ENCODE measurements at places on chromosomes 11 and 22. TPM values are rescaled to one million over a fixed set of nuclear protein-coding genes. Genes with fewer than 3 reads are reported as not detected.

GRCh38 chr11:68775951-68776388 lies 24.6 kb upstream of the TESMIN start:
- DNase-seq: no peak

DNA sequence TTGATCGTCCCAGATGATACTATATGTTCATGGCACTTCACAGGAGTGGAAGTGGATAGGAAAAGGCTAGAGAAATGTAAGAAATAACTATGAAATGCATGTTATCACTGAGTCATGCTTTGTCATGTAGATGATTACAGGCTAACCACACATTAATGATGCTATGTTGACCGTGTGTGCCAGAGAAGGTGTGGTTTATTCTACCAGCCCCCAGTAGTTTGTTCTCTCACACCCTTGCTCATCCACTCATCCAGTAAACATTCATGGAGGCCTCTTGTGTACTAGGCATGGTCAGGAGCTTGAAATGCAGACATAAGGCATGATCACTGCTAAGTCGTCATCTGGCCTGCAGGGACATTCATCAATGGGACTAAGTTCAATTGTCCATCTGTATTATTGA lies 153.0 kb upstream of the PITPNB start:
- DNase-seq: no peak

The TMEM191B gene
- 0.43 TPM for polyA plus RNA-seq

DNA sequence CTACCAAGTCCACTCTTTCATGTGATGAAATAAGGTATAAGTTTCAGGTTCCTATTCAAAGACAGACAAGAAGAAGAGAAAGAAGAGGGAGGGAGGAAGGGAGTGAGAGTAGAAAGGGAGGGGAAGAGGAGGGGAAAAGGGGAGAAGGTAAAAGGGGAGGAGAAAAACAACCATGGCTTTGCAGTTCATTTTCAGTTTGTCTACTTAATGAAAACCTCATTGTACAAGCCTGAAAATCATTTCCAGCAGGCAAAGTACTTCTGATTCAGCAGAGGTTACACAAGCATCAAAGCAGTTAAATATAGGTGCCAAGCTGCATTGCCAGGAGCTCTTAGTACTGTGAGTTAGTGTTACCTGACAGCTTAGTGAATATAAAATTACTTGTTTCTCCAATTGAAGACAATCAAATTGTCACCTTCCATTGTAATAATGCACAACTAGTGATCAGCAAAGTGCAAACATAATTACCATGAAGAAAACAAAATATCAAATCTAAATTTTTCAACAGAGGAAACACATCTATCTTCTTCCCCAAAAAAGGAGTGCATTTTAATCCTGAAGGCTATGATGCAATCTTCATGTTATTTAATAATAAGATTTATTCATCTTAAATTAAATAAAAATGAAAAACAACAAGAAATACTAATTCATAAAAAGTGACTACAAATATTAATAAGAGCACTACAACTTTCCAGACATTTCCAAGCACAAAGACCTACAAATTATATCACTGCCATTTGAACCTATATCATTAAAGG lies 8.2 kb downstream of the SOX6 start:
- no peak for DNase-seq

DNA sequence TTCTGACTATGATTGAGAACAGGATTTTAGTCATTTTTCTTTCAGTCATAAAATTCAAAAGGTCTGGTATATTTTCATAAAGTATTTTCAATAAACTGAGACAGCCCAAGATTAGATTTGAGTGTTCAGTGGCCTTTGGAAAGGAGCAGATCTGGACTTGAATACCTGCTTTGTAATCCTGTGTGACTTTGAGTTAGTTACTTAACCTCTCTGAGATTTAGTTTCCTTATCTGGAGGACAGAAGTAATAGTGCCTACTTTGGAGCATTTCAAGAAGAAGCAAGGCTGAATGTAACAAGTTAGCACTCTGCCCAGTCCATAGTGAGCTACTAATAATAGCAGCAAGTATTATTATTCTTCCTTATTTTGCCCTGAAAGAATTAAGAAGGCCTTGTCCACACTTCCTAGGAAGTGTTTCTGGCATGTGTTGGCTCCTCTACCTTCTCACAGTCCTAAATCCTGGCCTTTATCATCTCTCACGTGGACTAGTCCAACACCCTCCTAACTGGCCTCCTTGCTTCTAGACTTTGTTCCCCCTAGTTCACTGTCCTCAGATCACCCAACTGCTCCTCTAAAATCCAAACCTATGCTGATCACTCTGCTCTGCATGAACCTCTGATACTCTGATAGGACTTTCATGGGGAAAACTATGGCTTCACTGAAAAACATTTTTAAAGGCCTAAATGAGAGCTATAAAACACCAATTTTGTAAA lies 115.8 kb downstream of the PLEKHA7 start:
- DNase-seq: no peak

DNA sequence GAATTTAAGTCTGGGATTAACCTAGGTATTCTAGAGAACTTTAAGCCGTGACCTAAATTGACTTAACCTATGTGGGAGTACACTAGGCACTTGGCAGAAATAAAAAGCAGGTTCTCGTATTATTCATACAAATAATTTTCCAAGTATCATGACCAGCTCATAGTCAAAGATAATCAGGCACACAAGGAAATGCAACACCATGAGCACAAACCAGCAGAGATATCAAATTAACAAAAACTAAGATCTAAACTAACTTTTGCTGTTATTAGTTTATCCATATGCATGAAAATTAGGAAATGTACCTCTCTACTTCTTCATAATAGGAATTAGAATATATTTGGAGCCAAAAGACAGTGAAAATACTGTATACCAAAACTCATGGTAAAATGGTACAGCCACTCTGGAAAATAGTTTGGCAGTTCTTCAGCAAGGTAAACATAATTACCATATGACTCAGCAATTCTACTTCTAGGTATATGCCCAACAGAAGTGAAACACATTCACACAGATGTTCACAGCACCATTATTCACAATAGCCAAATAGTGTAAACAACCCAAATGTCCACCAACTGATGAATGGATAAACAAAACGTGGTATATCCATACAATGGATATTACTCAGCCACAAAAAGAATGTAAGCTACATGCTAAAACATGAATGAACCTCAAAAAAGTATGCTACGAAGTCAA lies 154.1 kb downstream of the ENTHD1 start:
- DNase-seq: no peak

The FGF4 gene
- polyA plus RNA-seq: not detected

DNA sequence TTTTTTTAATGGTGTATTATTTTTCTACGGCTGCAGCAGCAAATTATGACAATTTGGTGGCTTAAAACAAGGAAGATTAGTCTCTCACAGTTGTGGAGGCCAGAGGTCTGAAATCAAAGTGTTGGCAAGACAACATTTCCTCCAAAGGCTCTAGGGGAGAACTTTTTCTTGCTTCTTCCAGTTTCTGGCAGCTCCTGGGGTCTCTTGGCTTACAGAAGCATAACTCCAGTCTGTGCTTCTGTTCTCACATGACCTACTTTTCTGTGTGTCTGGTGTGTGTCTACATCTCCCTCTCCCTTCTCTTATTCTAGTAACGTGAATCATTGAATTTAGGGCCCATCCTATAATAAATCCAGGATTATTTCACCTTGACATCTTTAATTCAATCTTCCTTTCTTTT lies 551.9 kb upstream of the LUZP2 start:
- no peak for DNase-seq

The DNAJC24 gene
- 17.6 TPM for polyA plus RNA-seq

DNA sequence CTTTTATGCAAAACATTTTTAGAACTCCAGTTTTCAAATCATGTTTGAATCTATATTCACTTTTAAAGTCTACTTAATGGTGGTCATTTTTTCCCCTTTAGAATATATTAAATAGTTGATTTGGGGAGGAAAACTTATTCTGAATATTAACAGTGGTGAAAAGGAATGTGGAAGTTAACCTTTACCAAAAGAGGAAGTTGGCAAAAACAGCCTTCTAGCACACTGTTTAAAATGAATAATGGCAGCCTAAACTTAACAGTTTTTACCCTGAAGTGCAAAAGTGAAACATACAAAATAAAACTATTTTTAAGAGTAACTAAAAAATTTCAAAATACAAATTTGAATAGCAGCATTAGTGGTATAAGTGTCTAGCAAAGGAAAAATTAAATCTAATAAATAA lies 86.4 kb downstream of the GRK3 start:
- no peak for DNase-seq

The SLC6A5 gene
- 0.14 TPM for polyA plus RNA-seq

The F2 gene
- polyA plus RNA-seq: 3.0 TPM

DNA sequence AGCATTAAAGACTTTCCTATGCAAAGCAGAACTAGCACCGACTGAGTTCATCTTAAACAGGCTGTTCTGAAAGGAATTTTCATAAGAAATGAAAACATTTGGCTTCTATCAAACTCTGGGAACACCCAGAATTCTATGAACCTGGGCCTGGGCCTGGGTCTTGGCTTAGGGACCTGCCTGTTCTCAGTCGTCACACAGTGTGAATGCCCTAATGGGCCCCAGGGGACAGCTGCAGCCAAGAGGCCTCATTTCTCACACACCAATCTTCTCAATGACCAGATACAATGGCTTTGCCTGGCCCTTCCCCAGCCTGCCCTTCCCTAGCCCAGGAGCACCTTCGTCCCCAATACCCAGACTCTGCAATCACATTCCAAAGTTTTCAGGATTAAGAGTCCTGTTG lies 234.9 kb upstream of the ARHGAP20 start:
- no peak for DNase-seq

DNA sequence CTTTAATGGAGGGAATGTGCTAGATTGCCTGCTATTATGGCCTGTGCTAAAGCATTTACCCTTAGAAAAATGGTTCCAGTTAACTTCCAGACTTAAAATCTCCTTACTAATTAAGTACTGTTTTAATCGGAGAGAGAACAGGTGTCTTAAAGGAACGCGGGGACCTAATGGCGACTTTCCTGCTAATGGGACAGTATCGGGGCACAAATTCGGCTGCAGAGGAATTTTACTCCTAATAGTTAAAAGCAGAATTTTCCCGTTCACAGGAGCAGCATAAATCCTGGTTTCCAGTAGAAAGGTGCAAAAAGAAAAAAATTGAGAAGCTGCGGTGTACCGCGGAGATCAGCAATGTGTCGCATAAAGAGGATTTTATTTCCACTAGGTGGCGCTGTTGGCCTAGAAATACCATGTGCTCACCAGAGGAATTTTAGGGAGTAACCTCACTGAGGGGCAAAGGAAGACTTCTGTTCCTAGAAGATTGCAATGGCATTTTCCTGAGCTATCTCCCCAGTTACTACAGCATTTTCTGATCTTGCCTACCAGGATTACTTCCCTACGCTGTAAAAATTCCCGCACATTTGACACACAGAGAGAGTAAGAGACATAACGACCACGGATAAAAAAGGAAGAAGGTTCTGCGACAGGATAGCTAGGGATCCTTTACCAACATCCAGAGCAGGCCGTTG lies 44.5 kb downstream of the ZNF280B start:
- peak; percentile 49 for DNase-seq

The SLN gene
- polyA plus RNA-seq: 0.92 TPM

- no peak for DNase-seq
Observed at GRCh38 chr11:64765291-64765850, 5.6 kb upstream of the PYGM start.

GRCh38 chr11:71426413-71426812 lies 21.8 kb downstream of the DHCR7 start:
- no peak for DNase-seq

GRCh38 chr11:20844630-20845029 lies 175.2 kb downstream of the NELL1 start:
- DNase-seq: no peak

DNA sequence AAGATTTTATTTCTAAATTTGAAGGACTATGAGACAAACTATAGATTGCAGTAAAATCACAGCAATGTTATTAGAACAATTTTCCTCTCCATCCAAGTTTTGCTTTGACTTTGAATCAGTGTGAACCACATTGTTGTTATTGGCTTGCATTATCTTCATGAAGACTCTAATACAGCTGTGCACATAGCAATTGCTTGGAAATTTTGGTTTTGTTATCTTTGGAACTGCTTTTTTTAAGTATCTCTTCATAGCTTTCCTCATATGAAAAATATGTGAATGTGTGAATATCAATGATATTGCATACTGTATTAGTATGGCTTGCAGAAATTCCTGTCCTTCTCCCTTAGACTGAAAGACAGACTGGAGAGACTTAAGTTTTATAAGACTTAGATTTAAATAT lies 666.6 kb downstream of the LUZP2 start:
- no peak for DNase-seq

DNA sequence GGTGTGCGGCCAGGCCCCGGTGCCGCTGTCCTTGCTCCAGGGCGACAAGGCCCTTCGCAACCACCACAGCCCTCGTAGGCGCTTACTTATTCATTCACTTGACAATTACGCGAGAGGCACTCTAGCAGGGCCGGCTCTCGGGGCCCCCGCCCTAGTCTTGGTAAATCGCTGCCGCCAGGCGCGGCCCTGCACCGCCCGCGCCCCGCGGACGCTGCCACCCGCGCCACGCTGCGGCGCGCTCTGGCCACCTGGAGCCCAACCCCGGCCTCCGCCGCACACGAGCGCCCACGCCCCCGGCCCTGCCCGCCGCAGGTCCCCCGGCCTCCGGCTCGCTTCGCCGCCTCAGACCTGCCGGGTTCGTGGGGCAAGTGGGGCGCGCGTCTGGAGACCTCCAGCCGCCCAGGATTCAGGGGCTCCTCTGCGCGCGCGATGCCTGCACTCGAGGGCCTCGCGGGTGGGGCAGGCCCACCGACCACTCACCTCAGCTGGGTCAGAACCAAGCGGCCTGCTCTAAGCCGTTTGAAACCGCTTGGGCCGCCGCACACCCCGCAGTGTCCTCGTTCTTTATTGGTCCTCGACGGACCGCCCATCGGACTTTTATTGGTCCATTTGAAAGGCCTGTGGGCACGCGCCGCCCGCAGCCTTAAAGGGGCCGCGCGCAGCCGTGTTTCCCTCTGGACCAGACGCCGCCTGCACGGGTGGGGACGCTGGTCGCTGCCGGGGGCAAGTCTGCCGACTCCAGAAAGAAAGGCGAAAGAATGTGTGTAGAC lies at the start of gene CKAP5:
TSS of gene CKAP5 (minus strand) at position 541 of the 770 bp plus-strand sequence. CDS start 25,049 bp downstream, outside the sequence.
- peak; percentile 87 for DNase-seq

DNA sequence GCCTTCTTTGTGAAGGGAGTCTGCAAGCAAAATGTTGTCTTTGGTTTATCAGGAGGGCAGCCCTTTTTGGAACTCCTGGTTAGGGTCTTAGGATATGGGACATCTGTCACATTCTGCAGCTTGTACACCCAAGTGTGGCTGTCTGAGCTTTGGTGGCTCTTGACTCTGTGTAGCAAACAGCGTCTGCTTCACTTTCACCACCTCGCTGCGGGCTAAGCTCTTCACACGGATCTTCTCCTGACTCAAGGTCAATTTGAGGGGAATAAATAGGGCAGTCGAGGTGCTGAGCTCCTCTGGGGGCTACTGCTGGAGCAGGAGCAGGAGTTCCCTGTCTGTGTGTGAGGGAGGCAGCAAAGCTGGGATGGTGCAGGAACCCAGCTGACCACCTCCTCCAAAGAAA lies 10.6 kb downstream of the MICAL2 start:
- DNase-seq: no peak

DNA sequence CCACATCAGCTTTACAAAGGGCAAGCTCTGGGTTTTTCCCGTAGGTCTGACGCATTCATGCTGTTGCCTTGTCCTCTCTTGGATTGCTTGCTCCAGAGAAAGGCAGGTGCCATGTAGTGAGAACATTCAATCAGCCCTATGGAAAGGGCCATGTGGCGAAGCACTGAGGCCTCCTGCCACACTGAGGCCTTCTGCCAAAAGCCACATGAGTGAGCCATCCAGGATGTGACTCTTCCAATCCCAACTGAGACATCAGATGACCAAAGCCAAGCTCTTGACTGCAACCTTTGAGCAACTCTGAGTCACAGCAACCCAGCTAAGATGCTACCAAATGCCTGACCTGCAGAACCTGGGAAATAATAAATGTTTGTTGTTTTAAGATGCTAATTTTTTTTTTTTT lies 9.0 kb upstream of the PANX3 start:
- DNase-seq: no peak

- DNase-seq: no peak
Observed at GRCh38 chr22:45304971-45305370, 4.8 kb upstream of the FAM118A start.

The JAML gene
- polyA plus RNA-seq: 2.9 TPM

Measured in left renal pelvis (tissue), 4 donors.